ENCODE measurements at places on chromosomes 6 and 20.

- DNase-seq = no peak
Observed at GRCh38 chr20:4009309-4009708, 6.0 kb downstream of the RNF24 start.

DNA sequence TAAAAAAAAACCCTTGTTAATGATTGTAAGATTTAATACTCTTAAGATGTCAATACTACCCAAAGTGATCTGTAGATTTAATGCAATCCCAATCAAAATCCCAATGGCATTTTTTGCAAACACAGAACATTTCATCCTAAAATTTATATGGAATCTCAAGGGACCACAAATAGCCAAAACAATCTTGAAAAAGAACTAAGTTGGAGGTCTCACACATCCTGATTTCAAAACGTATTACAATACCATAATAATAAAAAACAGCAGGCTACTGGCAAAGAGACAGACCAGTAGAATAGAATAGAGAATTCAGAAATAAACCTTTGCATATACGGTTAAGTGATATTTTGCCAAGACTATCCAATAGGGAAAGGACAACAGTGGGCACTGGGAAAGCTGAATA lies 331.9 kb upstream of the JARID2 start:
- DNase-seq = no peak

- no peak for DNase-seq
Observed at GRCh38 chr20:62529896-62530642, 54.3 kb upstream of the GATA5 start.

GRCh38 chr6:26121141-26122004 lies 34.1 kb downstream of the HFE start:
- DNase-seq = no peak

DNA sequence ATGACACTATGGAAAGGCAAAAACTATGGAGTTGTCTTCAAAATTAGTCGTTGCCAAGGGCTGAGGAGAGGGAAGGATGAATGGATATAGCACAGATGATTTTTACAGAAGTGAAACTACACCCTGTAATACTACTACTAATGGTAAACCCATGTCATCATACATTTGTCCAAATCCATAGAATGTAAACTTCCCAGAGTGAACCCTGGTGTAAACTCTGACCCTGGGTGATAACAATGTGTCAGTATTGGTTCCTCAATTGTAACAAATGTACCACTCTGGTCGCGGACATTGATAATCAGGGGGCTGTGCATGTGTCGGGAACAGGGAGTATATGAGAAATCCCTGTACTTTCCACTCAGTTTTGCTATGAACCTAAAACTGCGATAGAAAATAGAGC lies 72.2 kb downstream of the CNBD2 start:
- no peak for DNase-seq

DNA sequence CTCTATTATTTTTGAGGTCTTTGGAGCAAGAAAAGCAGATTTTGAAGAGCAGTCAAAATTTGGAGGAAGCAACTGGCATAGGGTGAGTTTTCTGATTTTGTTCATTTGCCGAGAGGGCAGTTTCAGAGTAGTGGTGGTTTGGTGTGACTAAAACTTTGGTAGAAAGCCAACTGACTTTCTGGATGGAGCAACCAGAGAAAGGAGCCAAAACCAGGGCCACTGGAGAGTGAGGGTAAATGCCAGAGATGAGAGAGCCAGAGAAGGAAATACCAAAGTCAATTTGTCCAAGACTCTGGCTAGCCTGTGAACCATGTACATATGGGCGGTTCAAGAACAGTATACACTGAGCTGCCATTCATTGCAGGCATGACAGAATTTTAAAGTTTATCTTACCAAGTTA lies 40.5 kb upstream of the ZBTB24 start:
- DNase-seq = no peak

- DNase-seq = no peak
Observed at GRCh38 chr6:146149770-146150169, 120.9 kb downstream of the GRM1 start.

DNA sequence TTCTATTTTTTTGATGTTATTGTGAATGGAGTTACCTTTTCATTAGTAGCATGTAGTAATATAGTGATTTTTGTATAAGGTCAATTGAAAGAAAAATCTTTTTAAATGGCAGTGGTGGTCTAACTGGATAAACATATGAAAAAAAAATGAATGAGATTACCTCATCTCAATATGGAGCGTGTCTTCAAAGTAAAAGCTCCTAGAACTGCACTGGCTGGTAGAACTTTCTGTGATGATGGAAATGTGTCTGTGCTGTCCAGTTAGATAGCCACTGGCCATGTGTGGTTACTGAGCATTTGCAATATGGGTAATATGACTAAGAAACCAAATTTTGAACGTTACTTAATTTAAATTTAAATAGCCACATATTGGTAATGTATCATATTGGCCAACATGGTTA lies 44.1 kb downstream of the MRAP2 start:
- DNase-seq = no peak

DNA sequence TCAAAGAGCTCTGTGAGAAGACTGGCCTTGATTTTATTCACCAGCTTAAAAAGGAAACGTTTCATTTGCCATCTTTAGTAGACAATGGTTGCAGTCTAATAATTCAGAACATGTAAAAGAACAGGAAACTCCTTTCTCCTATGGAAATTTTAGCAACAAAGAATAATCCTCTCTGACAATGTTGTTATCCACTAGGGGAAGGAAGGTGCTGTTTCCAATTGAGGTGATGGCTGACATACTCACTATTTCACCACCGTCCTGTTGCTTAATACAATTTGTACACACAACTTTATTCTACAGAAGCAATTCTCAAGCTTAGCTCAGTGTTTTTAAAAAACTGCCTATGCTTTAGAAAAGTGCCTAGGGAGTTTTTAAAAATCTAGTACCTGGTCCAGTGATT lies 192.7 kb downstream of the ARHGAP18 start:
- DNase-seq = no peak
